ENCODE measurements at places on chromosomes 2 and 18.

GRCh38 chr2:10452956-10453904 is 5.1 kb upstream of the ODC1 start:
- DNase-seq: no peak

DNA sequence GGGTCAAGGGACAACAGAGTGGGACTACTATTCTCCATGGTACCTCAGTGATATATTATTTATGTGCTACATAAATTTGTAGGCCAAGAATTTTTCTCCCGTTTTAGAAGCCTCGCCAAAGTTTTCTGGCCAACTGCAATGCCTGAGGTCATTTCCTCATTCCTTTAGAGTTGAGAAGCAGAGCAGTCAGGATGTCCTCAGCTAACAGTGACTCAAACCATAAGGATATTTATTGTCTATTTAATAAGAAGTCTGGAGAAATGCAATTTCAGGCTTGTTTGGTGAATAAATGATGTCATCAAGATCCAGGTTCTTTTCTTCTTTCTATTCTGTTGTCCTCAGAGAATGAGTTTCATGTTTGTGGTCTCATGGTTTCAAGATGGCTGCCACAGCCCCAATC is 91.0 kb downstream of the ADCYAP1 start:
- no peak for DNase-seq

GRCh38 chr18:62741118-62741566 is 25.8 kb downstream of the PHLPP1 start:
- DNase-seq: no peak

- DNase-seq: no peak
Observed at GRCh38 chr2:65320946-65321345, 93.3 kb downstream of the ACTR2 start.

GRCh38 chr2:225400060-225400511 is 576 bp downstream of the NYAP2 start:
- DNase-seq: no peak

GRCh38 chr2:239104800-239105199 is 256.9 kb downstream of the TWIST2 start:
- no peak for DNase-seq

DNA sequence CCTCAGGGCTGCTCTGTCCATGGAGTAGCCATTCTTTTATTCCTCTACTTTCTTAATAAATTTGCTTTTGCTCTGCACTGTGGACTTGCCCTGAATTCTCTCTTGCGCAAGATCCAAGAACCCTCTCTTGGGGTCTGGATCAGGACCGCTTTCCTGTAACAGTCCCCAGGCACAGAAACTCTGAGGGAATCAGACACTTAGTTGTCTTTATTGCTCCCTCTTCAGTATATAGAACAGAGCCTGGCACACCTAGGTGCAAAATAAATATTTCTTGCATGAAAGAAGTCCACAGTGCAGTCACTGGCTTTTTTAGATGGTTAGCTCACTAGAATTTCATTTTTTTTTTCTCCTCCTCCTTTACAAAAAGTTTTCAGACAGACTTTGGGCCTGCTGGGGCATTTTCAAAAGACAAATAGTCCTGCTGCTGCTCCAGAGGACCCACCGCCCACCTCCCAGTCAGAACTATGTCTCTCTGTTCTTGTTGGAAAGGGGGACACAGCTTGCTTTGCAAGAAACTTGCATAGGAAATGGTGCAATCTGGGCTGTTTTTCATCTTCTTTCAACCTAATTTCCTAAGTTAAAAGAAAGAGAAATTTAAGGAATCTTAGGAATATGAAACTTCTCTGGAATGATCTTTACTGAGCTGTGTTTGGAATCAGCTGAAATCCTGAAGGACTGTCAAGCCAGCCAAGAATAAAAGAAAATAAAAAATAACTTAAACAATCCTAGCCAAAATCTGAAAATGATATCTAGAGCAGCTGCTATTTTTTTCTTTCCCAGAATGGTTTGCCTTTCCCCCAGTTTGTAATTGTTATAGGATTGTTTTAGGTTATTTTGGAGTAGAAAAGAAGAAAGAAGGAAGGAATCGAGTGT is 31.7 kb upstream of the MAP4K3 start:
- no peak for DNase-seq

GRCh38 chr2:151260573-151261230 is 961 bp downstream of the RBM43 start:
- no peak for DNase-seq

DNA sequence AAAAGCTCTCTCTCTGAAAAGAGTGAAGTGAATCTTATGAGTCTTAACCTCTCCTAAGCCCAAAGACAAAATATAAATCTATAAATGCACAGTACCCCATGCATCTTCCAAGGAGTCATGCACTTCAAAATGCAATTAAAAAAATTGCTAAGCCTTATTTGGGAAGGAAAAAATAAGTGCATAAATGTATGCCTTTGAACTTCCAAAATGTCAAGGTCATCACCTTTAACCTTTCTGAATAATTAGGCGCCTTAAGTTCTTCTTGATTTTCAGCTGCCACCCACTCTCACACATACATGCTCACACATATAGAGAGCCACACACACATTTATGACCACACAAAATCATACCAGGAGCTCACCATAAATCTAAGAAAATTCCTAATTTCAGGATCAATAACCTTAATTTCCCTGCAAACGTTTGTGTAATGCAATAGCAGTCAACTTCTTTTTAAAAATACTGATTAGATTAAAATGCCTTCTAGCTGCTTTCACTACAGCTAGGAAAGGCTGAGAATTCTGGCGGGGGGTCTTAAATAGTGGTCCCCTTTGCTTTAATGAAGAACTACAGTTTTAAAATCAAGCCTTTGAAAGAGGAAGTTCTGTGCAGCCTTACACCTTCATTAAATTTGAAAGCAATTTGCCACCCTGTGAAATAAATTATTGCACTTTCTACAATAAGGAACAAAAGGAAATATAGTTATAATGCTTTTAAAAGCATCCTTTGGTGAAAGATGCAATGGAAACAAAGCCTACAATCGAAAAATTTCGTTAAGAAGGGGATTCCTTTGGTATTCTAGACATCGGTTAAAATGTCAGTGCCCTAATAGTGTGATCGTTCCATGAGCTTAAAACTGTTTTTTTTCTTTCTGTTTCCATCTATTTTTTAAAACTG is 3.6 kb downstream of the HOXD11 start:
- no peak for DNase-seq

DNA sequence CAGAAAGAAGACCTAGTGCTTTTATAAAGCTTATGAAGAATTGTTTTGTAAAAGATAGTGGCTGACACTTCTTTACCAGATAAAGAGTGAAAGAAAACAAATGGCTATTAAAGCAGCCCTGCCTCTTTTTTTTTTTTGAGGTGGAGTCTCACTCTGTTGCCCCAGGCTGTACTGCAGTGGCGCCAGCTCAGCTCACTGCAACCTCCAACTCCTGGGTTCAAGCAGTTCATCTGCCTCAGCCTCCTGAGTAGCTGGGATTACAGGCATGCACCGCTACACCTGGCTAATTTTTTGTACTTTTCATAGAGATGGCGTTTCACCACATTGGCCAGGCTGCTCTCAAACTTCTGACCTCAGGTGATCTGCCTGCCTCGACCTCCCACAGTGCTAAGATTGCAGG is 12.9 kb downstream of the ARPC2 start:
- DNase-seq: no peak

- DNase-seq: no peak
Observed at GRCh38 chr18:42798606-42799170, 316.8 kb downstream of the RIT2 start.

GRCh38 chr2:181317511-181317910 is 139.7 kb upstream of the ITGA4 start:
- DNase-seq: no peak

DNA sequence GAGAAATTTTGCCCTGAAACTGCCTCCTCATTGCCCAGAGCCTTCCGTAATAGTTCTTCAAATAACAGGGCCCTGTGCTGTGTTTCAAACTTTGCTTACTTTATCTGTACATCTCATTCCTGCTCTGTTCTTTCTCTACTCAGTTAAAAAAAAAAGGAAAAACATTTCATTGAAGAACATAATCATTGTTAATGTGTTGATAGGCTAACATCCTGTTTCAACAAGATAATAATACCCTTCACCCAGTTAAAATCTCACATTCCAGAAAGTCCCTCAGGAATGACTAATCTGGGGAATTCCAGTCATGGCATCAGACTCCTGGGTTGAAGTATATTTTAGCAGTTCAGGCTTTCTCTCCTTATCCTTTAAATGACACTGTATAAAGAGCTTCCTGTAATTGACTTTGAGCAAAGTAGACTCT is 45.6 kb upstream of the ITGAV start:
- DNase-seq: no peak

GRCh38 chr18:21110713-21111345 is 784 bp downstream of the ROCK1 start:
- DNase-seq: peak; percentile 79

GRCh38 chr2:54247115-54247514 is 8.9 kb downstream of the TSPYL6 start:
- no peak for DNase-seq

Measured in Right ventricle myocardium inferior (tissue), 1 donor.